CD8-positive, alpha-beta memory T cell (primary cell): ENCODE measurements at places on chromosomes 4 and X. TPM values are rescaled to one million over a fixed set of nuclear protein-coding genes. Genes with fewer than 3 reads are reported as not detected.

The CXCL3 gene
- not detected for total RNA-seq

The RAB39B gene
- 12.5 TPM for total RNA-seq

The PHOX2B gene
- total RNA-seq, result not detected

The ABHD18 gene
- 13.0 TPM for total RNA-seq

The BST1 gene
- 0.44 TPM for total RNA-seq

The HSPA4L gene
- total RNA-seq, result 0.50 TPM

The GRSF1 gene
- total RNA-seq, result 125 TPM

The SLC6A8 gene
- 1.2 TPM for total RNA-seq

The ASB9 gene
- total RNA-seq, result 0.18 TPM

The PACRGL gene
- 16.9 TPM for total RNA-seq

The LRRC66 gene
- 0.07 TPM for total RNA-seq

The PAK3 gene
- 0.40 TPM for total RNA-seq

The GPR119 gene
- not detected for total RNA-seq

The PDCL2 gene
- total RNA-seq, result not detected

The MAOB gene
- not detected for total RNA-seq

The RHOXF1 gene
- total RNA-seq, result not detected

The BEND2 gene
- not detected for total RNA-seq

The FAM241A gene
- 7.8 TPM for total RNA-seq

The XAGE1A gene
- not detected for total RNA-seq

The CYLC1 gene
- not detected for total RNA-seq

The GPR173 gene
- total RNA-seq, result not detected
